ENCODE measurements at places on chromosomes 12 and 14.

DNA sequence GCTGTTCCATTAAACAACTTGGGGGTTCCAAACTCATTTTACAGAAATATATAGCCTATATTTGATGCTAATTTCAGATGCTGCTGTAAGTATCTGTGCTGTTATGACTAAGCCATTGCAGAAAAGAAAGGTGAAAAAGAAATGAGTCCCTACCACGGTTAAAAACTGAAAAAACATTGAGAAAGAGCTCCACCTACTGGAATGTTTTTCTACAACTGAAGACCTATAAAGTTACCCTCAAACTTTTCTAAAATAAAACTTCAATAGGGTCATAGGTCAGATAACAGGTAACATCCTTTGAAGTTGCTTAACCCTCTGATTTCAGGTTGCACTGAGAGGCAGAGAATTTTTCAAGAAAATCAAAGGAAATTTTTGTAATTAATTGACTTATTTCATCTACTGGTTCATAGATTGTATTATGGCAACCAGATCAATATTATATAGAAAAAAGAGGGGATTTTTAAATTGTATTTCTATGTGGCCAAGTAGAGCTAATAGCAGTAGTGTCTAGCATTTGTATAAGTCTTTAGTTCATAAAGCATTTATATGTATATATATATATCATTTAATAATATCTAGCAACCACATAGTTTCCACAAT lies 279.9 kb downstream of the RPS29 start:
- DNase-seq: no peak

DNA sequence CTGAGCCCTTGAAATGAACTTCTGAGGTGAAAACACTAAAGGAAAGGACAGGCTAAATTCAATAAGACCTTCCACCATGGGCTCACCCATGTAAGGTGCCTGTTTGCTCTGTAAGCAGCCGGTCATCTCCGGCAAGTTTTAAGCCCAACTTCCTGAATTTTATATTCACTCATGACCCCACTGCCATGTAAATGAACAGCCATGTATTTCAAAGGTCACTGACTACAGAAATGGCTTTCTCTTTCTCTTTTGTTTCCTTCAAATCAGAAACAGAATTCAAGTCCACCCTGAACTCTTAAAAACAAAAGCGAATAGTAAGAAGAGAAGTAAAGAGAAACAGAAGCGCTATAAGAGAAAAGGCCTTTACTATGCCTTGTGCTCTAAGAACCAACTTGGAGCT lies 61.7 kb upstream of the OVCH1 start:
- DNase-seq: no peak

GRCh38 chr12:53699678-53700025 lies 23.8 kb upstream of the ATP5MC2 start:
- DNase-seq: no peak

DNA sequence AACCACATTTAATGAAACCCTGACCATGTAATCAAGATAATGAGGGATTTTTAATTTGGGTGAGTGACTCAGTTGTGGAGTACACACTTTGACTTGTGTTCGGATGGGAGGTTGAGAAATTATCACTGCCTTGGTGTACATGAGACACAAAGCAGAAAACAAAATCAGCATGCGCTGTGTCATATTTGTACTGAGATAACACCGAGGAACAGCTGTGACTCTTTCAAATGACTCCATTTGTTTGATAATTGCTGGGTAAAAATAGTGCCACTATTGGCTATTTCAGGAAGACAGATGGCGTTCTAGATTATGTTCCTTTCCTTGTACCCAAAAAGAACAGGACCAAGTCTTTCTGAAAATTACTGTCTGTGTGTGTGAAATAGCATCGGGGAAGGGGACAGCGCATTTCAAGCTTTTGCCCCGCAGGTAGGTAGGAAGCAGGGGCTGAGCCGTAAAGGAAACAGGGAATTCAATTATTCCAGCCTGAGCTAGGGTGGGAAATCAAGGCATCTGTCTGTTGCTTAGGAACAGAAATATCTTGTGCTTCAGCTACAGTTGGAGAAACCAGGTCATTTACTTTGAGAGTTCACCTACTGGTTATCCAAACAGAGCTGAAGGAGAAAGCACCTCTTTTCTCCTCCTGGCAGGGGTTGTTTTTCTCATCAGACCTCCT lies 114.3 kb downstream of the SNAPC1 start:
- no peak for DNase-seq

- no peak for DNase-seq
These were observed 121.2 kb downstream of the HMGA2 start for GRCh38 chr12:65945457-65945856.

DNA sequence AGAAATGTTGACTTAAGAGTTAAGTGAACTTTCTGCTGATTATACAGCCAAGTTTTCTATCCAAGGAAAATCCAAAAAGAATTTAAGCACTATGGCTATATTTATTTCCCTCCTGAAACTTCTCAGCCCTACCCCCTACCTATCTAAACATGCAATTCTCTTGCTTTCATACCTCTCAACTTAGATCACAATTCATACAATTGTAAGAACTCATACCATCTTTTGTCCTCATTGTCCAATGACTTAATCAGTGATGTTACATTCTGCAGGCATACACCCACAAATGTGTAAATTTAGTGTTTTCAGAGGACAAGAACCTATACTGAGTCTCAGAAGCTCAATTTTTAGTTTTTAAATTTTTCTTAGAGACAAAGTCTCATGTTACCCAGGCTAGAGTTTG lies 62.1 kb downstream of the ZFC3H1 start:
- DNase-seq: no peak

DNA sequence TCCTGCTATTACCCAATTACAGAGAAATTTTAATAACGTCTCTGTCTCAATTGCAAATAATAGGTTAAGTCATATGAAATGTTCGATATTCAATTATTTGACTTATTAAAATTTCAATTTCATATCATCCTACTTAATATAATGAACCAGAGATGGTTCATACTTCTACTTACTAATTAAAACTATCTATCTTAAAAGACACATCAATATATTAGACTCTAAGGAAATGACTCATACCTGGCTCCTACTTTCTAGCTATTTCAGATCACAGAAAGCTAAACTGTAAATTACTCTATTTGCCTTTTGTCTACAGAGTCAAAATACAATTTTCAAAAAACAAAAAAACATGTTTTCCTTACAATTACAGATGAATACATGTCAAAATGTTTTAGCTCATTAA lies 99.6 kb downstream of the CAPZA3 start:
- no peak for DNase-seq

DNA sequence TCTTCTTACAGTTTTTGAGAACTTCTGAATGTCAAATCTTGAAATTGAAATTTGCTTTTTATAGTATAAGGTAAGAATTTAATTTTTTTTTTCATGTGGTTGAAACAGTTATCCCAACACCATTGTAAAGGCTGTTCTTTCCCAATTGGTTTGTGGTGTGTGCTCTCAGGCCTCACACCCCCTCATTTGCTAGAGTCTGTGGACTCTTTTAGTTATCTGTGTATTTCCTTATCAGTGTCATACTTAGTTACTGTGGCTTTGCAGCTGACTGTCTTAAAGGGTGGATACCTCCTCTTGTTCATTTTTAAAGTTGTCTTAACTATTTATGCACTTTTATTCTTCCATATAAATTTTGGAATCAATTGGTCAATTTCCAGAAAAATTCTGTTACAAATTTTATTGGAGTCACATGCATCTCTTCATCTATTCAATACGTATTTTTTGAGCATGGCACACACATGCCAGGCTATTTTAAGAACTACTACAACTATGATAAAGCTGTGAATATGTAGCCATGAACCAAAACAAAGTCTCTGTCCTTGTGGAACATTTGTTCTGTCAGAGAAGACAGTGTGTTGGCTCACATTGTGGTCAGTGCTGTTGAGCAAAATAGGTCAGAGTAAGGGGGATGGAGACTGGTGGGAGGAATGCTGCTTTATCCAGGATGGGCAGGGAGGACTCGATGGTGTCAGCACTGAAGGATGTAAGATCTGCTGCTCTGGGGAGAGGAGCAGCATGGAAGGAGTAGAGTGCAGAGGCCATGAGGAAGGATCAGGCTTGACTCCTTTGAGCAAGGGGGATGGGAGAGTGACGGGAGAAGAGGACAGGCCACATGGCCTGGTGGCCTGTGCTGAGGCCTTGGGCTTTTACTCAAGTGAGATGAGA lies 24.1 kb downstream of the FGF23 start:
- DNase-seq: no peak

- DNase-seq: no peak
These were observed 13.0 kb downstream of the HPD start for GRCh38 chr12:121845701-121846100.

GRCh38 chr12:19572920-19573558 lies 133.7 kb downstream of the AEBP2 start:
- no peak for DNase-seq

- DNase-seq: no peak
These were observed 19.7 kb downstream of the VDR start for GRCh38 chr12:47885012-47885501.

DNA sequence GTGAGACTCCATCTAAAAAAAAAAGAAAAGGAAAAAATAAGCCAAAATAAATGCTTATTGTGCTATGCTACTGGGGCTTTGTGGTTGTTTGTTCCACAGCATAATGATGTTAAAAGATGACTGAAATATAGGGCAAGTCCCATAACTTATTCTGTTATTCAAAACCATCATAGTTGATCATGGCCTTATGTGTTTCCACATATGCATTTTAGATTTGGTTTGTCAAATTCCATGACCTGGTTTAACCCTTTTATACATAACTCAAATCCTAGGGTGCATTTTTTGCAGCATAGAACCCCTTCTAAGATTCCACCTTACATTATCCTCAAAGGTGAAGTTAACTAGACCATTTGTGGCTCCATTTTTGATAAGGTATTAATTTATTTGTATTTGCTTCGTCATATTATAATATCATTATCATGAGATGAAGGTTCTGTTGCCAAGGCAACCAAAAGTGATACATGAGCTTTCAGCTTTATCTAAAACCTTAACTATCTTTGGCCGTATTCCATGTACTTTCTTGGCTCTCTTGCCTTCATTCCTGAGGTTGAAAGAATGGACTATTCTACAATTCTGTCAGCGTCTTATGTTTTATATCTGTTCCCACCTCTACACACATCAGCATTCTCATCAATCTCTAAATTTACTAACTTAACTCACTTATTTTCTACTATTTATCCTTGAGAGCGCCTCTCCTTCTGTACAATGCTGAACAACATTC lies 138.7 kb upstream of the DYRK2 start:
- DNase-seq: no peak

DNA sequence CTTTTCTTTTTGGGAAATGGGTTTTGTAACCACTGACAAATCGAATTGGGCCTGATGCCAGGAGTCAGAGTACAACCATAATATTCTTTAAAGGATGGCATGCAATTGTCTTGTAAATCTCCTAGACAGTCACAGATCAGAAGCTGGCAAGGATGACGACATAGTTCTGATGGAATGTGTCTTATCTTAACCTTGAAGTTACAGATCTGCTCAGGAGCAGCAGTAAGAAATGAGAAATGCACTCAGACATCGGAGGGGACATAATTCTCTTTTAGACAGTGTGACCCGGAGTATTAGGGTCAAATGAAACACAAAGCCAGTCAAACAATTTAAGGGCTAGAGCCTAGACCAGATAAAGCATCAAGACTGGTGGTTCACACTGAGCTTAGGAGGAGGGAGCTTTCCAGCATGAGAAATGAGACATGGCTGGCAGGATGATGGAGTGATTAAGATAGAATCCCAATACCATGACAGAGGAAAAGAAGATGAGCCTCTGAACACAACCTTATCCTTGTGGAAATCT lies 17.5 kb downstream of the CBX5 start:
- DNase-seq: no peak

GRCh38 chr12:57524814-57525614 lies 2.4 kb downstream of the MBD6 start:
- no peak for DNase-seq

DNA sequence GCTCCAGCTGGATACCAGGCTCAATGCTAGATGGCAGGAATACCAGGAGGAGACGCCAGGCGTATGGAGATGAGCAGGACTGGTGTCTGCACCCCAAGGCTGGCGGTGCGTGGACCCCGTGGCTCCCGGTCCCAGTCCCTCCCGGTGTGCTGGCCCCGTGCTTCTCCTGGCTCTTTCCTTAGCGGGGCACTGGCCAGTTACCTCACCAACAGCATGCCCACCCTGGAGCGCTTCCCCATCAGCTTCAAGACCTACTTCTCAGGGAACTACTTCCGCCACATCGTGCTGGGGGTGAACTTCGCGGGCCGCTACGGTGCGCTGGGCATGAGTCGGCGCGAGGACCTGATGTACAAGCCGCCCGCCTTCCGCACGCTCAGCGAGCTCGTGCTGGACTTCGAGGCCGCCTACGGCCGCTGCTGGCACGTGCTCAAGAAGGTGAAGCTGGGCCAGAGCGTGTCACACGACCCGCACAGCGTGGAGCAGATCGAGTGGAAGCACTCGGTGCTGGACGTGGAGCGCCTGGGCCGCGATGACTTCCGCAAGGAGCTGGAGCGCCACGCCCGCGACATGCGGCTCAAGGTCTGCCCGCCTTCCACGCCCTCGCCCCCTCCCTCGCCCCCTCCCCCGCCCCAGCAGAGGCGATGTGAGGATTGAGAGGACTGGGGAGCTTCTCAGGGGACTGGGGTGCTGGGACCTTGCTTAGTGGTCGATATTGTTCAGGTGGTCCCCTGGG lies 14.6 kb downstream of the VASH1 start:
- DNase-seq: no peak

- no peak for DNase-seq
These were observed 68.2 kb downstream of the FBXW8 start for GRCh38 chr12:116978791-116979508.

DNA sequence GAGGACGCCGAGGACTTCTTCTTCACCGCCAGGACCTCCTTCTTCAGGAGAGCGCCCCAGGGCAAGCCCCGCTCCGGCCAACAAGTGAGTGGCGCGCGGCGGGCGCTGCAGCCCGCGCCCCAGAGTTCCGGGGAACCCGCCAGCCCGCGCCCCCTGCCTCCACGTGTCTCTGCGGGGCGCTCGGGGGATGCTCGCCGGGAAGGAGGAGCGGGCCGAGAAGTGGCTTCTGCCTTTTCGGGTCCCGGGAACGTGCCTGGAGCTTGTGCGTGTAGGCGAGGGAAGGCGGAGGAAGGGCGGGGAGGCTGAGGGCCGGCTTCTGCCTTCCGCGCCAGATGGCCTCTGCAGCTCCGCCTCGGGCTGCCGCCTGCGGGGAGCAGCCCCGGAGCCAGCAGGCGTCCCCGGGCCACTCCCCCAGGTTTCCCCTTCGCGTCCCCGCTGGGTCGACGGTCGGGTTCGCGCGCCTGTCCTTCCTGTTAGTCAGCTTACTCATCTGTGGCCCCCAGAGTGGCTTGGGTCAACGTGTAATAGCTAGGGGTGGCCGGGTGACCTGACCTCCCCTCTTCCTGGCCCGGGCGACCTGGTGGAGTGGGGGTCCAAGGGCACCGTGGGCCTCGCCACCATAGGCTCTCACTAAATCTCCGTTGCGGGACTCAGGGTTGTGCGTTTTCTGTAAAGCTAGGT lies 505 bp downstream of the RASSF3 start:
- DNase-seq: no peak

GRCh38 chr14:56300495-56300894 lies 182.3 kb downstream of the PELI2 start:
- no peak for DNase-seq

- DNase-seq: no peak
These were observed 142.5 kb upstream of the C14orf180 start for GRCh38 chr14:104436741-104437701.

GRCh38 chr12:44098786-44099185 lies 262.9 kb downstream of the TMEM117 start:
- DNase-seq: no peak

All from amniotic stem cell (primary cell).